ENCODE measurements at places on chromosomes 2 and 18.

DNA sequence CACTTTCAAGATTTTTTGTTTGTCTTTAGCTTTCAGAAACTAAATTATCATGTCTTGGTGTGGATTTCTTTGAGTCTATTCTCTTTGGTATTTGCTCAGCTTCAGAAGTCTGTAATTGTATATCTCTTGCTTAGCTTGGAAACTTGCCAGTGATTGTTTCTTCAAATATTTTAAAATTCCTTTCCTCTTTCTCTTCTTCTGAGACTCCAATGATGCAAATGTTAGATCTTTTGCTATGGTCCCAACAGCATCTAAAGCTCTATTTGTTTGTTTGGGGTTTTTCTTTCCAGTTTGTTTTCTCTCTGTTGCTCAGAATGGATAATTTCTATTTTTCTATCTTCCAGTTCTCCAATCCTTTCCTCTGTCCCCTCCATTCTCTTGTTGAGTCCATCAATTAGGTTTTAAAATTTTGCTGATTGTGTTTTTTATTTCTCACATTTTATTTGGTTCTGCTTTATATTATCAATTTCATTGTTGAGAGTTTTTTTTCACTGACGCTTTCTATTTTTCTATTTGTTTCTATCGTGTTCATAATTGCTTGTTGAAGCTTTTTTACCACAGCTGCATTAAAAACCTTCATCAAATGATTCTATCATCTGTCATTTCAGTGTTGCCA lies 81.5 kb upstream of the DAPL1 start:
- no peak for DNase-seq

GRCh38 chr18:49510393-49511115 lies 23.5 kb upstream of the C18orf32 start:
- no peak for DNase-seq

GRCh38 chr2:218631837-218632236 lies 24.1 kb downstream of the PLCD4 start:
- DNase-seq: peak; percentile 65

- DNase-seq: no peak
Measured at GRCh38 chr2:61878761-61879160, 9.7 kb downstream of the CCT4 start.

DNA sequence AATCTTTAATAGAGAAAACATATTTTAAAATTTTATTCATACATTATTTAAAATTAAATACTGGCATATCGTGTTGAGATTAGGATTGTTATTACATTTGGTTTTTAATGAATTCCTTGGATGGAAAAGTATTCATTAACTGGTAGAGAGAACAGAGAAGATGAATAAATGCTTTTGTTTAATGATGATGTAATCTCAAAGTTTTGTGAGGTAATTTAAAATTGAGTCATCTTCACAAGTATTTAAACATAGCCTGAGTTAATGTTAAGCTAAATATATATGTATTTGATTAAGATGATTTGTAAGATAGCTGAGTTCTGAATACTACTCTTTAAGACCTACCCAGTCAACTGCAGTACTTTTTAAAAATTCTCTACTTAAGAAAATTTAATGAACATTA lies 713.4 kb upstream of the VRK2 start:
- peak; percentile 6 for DNase-seq

DNA sequence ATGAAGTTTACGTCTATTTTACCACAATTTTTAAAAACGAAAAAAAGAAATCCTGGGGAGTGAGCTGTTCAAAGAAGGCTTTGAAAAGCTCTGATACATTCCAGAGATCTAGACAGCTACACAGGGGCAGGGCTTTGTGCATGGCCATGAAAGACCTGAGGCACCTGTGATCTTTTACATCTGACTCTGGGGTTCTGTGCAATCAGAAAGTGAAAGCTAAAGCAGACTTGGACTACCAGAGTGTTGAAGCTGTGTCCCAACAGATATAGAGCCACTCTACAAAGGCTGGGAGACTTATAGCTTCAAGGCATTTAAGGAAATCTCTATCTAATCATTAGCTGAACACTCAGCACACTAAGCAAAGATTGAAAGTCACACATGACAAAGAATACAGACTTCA lies 34.1 kb downstream of the PARD6G start:
- DNase-seq: no peak

DNA sequence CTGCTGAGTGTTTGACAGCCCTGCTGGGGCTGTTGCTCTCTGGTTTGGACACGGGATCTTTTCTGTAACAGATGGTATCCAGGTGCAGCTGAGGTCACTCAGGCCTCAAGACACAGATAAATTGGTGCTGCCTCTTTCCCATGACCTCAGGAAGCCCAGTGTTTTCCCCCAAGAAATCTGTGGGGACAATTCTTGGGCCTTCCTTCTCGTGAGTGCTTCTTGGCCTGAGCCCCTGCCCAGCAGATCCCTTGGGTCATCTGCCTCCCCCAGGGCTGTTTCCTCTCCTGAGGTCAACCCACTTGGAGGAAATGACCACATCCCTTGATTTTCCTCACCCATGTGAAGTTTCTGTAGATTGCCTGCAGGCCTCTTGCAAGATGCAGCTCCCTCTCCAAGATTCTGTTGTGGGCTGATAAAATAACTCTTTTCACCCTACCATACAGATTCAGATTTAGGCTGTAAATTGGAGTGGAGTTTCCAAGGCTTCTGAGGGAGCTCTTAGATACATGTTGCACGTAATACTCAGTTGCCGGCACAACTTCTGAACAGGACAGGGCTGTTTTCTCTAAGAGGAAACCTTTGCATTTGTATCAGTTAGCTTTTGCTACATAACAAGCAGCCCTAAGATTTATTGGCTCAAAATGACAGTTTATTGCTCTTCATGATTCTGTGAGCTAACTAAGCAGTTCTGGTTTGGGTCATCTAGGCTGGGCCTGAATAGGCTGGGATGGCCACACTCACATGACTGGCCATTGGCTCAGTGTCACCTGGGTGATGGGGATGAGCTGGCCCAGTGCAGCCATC lies 13.1 kb downstream of the ZAP70 start:
- no peak for DNase-seq

- peak; percentile 88 for DNase-seq
Measured at GRCh38 chr2:66434679-66435548, at the start of gene MEIS1. MEIS1 (plus strand) TSS chr2:66435125; CDS start chr2:66435857, 732 bp downstream.

- no peak for DNase-seq
Measured at GRCh38 chr2:12796657-12797056, 79.9 kb downstream of the TRIB2 start.

DNA sequence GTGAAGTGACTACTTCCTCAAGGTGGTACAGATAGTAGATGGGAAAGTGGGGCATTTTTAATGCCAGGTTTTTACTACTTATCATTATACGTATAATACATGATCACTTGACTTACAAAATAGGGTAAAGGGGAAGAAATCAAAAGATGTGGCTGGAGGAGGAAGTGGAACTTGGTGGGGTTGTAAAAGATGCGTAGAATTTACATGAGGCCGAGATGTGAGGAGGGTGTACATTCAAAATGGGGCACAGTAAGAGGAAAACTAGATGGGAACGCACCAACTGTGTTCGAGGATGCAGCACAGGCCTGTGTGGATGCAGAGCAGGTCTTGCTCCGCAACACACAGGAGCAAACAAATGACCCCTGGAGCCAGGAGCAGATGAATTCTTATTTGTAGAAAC lies 403.3 kb downstream of the TXNL1 start:
- no peak for DNase-seq

DNA sequence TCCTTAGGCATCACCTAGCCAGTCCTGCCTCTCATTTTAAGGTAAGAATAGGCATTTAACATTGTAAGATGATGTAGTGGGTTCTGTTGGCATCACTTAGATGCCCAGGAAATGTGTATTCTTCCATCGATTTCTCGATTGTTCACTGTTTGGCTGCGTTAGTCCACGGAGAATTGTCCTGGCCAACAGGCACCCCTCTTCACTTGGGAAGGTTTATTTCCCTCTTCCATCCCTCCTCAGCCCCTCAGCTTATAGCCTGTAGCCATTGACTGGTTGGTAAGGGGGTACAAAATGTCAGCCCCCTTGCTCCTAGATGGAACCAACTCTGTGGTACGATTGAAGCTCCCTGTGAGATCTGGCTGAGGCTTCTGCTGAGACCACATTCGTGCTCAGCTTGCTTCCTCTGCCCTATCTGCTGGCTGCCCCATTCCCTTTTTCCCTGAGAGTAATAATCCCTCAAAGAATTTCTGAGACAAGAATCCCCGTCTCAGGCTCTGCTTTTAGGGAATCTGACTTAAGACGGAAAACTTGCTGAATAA lies 43.4 kb downstream of the PLEKHA3 start:
- DNase-seq: no peak

DNA sequence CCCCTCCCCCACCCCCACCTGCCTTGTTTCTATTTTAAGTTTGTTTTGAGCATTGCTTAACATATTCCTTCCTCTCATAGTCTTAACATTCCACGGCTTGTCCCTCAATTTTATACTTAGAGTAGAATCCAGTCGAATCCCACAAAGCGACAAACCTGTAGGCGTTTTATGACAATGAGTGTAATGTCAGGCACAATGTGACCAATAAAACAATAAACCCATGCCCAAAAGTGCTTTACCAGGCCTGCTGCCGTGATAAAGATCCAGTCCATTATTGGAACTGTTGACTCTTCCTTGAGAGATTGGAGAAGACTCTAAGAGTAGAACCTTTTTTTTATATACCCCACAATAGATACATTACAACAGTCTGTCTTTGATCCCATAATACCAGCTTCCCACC lies 6.2 kb upstream of the MRO start:
- DNase-seq: no peak

DNA sequence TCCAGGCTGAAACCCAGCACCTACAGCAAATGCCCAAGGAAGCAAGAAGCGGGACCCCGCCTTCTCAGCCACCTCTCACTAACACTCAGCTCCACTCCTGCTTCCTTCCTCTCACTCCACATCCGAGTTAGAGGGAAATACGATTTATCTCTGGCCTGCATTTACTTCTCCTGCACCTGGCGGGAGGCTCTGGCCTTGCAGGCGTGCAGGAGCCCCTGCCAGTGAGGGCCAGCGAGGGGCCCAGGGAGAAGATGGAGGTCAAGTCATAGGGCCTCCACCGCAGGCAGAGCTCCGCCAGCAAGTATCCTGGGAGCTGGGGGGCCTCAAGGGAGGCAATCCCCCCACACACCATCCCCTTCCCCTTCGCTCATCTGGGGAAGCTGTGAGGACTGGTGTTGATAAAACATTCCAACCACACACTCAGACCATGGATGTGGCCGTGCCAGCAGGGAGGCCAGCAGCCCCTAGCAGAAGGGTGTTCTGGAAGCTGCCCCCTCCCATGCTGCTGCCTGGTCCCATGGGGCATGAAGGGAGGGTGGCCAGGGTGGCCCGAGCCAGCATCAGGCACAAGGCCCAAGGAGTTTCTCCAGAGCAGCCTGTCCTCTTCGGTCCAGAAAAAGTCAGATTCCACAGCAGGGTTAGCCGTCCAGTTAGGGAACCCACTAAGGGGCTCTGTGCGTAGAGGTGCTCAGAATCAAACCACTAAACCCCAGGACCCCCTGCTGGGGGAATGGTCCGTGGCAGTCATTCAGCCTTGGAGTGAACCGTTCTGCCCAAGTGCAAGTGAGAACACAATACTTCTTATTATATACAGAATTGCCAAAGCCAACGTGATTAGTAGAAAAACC lies 91.2 kb downstream of the HDAC4 start:
- DNase-seq: no peak

GRCh38 chr18:12460874-12461273 lies 53.1 kb downstream of the PRELID3A start:
- DNase-seq: no peak

Measured in HS-5 (cell line).